ENCODE measurements at places on chromosomes 12 and 14. TPM values are rescaled to one million over a fixed set of nuclear protein-coding genes. Genes with fewer than 3 reads are reported as not detected.

The ITGB7 gene
- total RNA-seq, result 7.2 TPM

The TCL1B gene
- not detected for total RNA-seq

The TEX52 gene
- not detected for total RNA-seq

The KRT82 gene
- total RNA-seq, result not detected

The C12orf56 gene
- 1.00 TPM for total RNA-seq

The CARMIL3 gene
- 1.1 TPM for total RNA-seq

DNA sequence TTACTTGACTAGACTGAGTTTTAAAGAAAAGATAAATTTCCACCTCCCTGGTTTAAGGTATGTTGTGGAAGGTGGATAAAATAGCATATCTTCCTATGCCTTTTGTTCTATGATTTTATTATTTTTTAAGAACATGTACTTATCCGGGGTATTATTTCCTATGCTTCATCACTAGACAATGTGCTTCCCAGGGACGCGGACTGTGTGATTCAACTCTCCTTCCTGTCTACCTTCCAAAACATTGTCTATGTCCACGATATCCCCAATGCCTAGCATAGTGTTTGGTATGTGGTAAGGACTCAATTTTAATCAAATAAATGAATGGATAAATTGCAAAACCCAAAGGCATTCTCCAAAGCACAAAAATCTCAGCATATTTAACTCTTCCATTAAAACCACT is 8.3 kb upstream of the CCND2 start:
- no peak for DNase-seq

GRCh38 chr12:95179011-95179410 is 38.3 kb downstream of the FGD6 start:
- no peak for DNase-seq

GRCh38 chr14:96275177-96276112 is 19.4 kb downstream of the BDKRB1 start:
- DNase-seq, result no peak

GRCh38 chr14:76876076-76876475 is 49.9 kb downstream of the LRRC74A start:
- DNase-seq, result no peak

DNA sequence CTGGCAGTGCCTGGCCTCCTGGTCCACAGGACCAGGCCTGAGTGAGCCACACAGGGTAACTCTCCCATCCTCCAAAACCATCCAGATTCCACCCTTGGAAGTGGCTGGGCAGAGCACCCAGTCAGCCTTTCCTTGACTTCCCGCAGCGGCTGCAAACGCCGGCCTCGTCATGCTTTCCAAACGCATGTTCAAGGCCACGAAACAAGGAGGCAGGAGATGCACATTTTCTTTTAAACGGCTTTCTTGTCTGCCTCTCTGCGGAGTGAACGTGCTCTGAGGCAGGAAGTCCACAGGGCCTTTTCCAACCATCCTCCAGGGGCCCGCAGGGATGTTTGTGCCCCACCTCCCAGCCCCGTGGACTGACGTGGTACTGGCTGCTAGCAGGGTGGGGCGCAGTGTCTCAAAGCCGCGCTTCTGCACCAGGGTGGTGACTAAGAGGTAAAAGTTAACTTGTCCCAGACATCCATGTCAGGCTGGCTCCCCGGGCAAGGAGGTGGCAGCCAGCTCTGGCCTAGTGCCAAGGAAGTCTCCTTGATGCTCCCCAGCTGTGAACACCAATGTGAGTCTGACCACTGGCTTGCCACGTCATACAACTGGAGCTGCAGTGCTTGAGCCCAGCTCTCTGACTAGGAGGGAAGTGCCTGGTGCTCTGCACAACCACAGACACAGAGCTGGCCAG is 45.0 kb downstream of the KCNA5 start:
- no peak for DNase-seq

GRCh38 chr12:122137681-122138080 is 36.3 kb downstream of the IL31 start:
- DNase-seq, result no peak

DNA sequence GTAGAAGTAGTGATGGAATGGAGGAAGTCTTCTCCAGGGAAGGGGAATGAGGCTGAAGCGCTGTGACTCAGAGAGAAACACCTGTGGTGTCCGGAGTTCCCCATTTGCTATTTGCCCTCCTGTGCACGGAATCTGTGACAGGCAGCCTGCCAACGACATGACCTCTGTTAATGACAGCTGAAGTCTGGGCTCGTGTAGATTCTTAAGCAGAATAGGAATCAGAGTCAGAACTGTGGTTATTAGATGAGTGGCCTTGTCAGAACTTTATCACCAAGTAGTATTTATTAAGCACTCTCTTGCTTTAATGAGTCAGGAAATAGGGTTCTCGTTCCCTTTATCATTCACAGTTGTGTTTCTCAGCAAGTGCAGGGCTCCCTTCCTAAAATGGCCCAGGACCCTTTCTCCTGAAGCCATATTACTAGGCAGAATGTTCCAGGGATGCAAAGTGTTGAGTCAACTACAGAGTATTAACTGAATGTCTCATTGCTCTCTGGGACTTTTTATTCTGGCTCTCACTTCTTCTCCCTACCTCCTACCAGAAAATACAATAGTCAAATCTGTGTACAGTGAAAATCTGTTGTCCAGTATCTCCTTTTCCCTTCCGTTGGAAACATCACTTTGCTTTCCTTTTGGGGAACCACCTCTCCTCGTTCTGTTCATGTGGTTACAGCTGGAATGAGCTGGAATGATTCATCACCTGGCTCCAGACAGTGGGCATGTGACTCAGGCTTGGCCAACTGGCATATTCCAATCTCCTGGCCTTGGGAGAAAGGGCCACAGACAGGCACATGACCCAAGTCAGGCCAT is 77.8 kb upstream of the MAX start:
- no peak for DNase-seq

DNA sequence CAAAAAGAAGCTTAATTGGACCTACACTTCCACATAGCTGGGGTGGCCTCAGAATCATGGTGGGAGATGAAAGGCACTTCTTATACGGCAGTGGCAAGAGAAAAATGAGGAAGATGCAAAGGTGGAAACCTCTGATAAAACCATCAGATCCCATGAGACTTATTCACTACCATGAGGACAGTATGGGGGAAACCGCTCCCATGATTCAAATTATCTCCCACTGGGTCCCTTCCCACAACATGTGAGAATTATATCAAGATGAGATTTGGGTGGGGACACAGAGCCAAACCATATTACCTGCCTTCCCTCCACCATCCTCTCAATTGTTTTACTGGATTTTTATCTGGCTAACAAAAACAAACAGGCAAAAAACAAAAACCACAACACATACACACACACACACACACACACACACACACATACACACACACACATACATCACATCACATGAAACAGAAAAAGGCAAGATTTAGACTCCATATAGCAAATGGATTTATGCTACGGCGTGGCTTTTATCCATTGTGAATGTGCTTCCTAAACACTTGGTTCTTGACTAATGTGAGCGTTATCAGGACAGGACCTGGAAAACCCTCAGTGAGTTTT is 66.7 kb downstream of the ZFP36L1 start:
- no peak for DNase-seq

- no peak for DNase-seq
These were observed 271.6 kb upstream of the PLEKHG7 start for GRCh38 chr12:92431146-92431545.

- no peak for DNase-seq
These were observed 147.5 kb upstream of the MIS18BP1 start for GRCh38 chr14:45400509-45400908.

GRCh38 chr14:105464501-105464900 is 10.1 kb upstream of the CRIP2 start:
- no peak for DNase-seq
